Urinary bladder (tissue), 4 donors: ENCODE measurements at places on chromosomes 13 and 19.

DNA sequence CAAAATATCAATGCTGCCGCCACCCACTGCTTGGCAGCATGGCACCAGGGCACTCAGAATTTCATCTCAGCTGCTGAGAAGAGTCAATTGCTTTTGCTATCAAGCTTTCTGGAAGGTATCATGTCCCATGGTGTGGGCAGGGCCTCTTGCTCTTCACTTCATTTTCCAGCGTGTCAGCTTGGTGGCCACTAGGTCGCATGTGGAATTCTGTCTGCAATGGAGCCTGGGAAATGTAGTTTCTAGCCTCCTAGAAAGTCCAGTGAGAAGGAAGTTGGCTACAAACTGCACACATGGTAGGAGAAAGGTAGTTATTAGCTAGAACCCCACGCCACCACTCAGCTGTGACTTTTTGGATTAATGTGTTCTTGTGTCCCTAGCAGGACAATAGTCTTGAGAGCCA, 105.3 kb downstream of the MYO16 start:
- no peak for DNase-seq

GRCh38 chr13:60575142-60575541, 178.1 kb downstream of the TDRD3 start:
- no peak for DNase-seq

GRCh38 chr19:5448374-5448773, 6.8 kb upstream of the ZNRF4 start:
- no peak for DNase-seq

GRCh38 chr13:100480676-100481075, 107.9 kb downstream of the GGACT start:
- DNase-seq: no peak

- no peak for DNase-seq
Measured at GRCh38 chr13:36555151-36555986, 118.5 kb upstream of the SERTM1 start.

DNA sequence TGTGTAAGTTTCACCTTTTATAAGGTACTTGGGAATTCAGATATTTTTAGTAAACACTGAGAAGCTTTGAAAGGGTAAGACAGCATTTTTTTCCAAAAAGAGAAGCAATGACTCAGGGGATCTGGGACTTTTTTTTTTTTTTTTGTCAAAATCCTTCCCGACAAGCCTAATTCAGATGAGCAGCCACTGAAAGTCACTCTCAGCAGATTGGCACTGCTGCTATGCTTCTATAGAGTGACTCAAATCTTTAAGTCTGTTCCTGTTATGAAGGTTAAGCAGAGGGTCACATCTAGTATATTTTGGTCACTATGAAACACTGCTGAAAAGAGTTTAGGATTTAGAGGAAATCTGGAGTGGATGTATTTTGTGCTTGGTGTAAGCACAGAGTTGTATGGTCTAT, 571.1 kb downstream of the MYO16 start:
- no peak for DNase-seq

DNA sequence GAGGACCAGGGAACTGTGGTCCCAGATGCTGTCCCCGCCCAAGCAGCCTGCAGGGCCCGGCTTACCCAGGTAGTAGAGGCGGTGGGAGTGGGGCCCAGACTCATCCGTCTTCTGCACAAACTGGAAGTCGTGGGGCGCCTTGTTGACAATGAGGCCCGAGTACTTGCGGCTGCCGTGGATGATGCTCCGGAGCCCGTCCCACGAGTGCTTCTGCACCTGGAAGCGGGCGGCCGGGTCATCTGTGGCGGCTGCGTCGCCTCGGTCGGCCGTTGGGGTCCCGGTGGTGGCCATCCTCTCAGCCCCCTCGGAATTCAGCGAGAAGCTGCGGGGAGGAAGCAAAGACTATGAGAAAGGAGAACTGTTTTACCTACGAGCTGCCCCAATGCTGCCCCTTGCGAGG, 9.6 kb downstream of the DPP9 start:
- DNase-seq: no peak

- DNase-seq: no peak
Measured at GRCh38 chr13:111120422-111120821, 5.3 kb downstream of the ARHGEF7 start.

GRCh38 chr13:73731564-73731963, 402.6 kb downstream of the KLF12 start:
- DNase-seq: no peak

DNA sequence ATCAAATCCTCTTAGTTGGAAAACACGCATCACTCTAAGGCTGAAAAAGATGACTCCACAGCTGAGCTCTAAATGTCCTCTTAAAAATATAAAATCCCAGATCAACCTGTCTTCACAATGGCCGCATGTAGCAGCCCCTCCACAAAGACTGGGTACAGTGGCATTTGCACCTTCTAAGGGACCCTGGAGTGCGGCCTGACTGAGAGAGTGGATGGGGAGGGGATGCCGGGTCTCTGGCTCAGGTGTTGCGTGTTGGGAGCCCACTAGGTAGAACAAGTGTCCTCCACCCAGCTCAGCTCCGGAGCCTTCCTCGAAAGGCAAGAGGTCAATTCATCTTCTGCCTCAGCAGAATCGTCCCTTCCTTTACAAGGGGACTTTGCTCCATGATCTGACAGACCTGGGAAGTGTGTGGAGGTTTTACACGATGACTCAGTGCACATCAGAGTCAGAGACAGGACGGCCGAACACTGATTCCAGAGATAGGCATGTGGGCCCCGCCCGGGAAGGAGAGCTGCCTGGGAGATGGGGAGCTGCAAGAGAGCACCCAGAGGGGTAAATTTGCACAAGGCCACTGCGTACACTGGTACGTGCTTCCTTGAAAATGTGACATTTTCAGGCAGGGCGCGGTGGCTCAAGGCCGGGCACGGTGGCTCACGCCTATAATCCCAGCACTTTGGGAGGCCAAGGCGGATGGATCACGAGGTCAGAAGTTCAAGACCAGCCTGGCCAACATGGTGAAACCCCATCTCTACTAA, 23.5 kb upstream of the SLC15A1 start:
- DNase-seq: no peak

DNA sequence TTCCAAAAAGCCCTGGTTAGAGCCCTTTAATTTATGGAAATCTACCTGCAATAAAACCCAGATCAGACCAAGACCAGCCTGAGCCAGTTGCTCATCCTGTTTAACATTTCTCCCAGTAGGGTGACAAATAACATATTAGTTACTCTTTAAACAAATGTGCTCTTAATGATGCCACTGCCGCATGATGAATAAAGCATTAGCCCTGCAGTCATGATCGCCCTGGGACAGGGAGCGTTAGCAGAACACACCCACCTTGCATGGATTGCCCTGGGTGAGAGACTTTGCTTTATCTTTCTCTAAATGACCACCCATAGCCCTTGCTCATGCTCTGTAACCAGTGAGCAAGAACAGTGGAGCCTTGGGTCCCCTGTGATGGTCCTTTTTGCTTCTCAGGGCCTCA, 362.4 kb downstream of the ENOX1 start:
- DNase-seq: no peak

GRCh38 chr13:30363725-30364124, 56.4 kb upstream of the KATNAL1 start:
- no peak for DNase-seq

DNA sequence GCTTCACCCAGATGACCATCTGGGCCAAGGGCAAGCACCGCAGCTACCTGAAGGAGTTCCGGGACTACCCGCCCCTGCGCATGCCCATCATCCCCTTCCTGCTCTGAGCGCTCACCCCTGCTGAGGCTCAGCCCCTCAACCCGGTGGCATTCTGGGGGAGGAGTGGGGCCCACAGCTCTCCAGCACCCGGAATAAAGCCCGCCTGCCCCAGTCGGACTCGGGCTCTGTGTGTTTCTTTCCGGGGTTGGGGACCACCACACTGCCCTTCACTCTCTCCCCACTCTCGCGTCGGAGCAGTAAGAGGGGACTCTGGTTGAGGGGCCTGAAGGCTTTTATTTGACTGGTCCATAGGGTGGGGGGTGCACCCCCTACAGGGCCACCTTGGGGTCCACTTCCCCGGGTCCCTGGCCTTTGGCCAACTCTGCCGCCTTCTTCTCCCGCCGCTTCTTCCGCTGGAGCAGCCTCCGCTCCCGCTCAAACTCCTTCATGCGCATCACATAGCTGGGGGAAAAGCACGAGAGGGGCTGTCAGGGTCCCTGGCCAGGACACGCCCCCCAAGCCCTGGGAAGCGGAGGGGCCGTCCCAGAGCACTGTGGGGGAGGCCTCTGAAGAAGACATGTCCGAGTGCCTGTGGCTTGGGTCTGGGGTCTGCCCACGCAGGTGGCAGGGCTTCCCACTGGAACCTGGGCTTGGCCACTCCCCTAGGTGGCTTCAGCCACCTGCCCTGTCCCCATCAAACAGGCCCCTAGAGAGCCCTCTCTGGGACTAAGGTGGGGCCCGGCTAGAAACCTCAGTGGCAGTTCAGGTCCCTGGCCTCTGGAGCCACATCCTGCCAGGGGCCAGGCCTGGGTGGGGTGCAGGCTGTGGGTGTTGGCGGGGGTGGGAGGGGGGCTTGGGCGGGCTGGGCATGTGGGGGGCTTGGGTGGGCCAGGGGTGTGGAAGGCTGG, 5.8 kb downstream of the NDUFB7 start:
- DNase-seq: no peak

DNA sequence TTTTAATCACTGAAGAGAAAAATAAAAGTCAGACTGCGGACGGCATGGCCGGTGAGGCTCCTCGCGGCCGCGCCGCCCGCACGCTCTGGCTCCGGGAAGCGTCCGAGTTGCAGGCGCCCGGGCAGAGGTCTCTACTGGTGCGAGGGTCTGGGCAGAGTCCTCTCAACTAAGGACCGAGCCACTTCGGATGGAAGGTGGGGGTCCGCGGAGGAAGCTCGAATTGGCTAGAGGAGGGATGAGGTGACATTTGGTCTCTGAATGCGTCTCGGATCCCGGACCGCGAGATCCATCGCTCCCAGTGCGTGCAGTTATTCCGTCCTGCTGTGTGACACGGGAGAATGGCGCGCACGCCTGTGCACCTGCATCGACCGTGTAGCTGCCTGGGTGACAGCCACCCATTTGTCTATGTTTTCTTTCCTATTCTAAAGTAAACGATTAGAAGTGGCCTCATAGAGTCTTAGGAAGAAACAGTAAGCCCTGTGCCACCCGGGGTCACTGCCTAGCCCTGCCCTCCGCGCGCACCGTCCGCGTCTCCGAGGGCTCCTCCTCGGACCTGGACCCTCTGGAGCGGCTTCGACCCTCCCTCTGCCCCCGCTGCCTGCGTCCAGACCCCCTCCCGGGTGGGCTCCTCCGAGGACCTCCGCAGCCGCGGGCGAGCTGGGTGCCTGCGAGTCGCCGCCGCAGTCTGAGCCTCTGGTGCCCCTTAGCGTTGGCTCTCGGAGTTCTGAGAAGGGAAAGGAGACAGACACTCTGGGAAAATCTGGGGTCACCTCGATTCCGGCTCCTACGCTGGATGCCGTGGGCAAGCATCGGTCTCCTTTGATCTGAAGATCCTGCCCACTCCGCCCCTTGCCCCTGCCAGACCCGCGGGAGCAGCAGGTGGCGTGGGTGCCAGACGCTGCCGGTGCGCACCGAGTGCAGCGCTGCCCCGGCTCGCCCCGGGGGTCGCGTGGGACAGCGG, 347.4 kb downstream of the LIG4 start:
- DNase-seq: no peak
